Fibroblast of mammary gland (primary cell): ENCODE measurements at places on chromosomes 12 and 14.
A peak's percentile ranks its signal among the peaks of the same experiment; 100 is the strongest.

DNA sequence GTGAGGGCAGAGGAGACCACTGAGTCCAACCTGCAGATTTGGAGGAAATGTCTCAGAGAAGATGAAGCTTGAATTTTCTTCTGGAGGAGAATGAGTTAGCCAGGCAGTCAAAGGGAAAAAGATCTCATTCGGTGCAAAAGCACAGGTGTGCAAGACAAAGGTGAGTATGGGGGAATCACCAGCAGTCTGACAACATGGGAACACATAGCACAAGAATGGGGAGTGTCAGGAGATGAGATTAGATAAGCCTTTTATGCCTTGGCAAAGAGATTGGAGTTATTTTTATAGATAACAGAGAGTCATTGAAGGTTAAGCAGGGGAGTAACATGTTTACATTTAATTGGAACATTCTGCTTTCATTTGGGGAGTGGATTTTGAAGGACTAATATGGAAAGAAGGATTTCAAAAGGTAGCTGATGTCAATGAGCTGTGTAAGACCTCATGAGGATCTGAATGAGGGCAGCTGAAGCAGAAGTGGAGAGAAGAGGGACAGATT lies 171.3 kb upstream of the NTF3 start:
- DNase-seq, result no peak

- DNase-seq, result no peak
Observed at GRCh38 chr14:96895658-96896271, 98.6 kb downstream of the VRK1 start.

DNA sequence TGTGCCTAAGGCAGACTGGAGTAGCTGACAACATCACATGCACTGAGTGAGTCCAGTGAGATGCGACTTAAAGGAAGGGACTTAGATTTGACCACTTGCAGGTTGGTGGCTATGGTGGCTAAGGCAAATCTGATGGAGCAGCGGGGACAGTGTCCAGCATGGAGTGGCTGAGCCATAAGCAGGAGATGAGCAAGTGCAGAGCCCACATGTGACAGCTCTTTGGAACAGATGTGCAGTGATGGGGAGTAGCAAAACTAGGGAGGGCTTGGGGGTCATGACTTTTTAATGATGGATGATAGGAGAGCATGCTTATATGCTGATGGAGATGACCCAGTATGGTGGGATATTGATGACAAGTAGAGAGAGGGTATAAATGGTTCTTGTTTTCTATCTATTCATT lies 80.2 kb downstream of the PELI2 start:
- no peak for DNase-seq

DNA sequence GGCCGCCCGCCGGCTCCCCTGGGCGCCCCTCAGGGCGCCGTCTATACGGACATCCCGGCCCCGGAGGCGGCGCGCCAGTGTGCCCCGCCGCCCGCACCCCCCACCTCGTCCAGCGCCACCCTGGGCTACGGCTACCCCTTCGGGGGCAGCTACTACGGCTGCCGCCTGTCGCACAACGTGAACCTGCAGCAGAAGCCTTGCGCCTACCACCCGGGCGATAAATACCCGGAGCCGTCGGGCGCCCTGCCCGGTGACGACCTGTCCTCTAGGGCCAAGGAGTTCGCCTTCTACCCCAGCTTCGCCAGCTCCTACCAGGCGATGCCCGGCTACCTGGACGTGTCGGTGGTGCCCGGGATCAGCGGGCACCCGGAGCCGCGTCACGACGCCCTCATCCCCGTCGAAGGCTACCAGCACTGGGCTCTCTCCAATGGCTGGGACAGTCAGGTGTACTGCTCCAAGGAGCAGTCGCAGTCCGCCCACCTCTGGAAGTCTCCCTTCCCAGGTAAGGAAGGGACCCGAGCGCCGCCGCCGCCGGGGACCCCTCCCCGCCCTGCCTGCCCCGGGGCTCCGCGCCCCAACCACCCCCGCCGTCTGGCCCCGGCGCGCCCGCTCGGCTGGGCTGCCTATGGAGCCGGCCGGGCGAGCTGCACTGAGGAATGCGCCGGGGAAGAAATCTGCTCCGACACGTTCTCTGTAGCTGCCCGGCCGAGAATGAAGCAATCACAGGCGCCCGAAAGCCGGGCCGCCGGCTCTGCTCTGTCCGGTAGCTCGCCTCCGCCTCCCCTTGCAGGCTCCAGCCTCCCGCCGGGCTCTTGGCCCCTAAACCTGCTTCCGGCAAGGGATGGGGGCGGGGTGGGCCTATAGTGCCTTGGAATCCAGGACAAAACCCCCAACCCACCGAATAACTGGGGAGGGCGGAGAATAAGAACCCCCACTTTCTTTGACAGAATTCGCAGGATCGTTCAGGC lies 794 bp downstream of the HOXC13 start:
- peak; percentile 26 for DNase-seq

GRCh38 chr12:124191966-124192365 lies 102.9 kb upstream of the RFLNA start:
- DNase-seq, result no peak

DNA sequence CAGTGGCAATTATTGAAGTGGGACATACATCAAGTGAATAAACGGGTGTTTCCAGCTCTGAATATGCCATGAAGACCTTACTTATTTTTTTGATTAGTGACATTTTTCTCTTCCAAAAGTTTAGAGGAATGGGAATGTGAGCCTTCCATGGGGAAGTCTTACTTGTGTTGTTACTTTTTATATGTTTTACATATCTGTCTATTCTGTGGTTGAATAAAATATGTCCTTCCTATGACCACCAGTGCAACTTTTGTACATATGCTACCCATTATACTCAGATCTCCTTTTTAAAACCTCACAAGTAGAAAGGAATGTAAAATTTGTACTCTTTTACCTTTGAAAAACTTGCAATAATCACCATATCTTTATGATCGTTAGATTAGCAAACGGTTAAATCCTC lies 132.7 kb downstream of the MSRB3 start:
- no peak for DNase-seq

DNA sequence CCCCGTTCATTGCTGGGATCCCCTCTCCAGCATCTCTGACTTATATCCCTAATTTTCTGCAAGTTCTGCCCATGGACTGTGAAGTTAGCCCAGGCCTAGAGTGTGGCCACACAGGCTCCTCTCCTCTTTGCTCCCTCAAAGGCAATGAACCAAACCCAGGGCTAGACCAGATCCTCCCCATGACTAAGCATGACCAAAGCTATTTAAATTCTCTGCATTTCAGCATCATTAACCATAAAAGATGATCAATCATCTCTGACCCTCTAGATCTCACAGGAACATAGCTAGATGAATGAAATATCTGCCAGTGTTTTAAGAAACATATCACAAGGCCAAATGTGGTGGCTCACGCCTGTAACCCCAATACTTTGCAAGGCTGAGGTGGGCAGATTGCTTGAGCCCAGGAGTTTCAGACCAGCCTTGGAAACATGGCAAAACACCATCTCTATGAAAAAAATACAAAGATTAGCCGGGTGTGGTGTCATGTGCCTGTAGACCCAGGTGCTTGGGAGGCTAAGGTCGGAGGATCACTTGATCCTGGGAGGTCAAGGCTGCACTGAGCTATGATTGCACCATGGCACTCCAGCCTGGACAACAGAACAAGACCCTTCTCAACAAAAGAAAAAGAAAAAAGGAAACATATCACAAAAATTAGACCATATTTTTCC lies 2.2 kb upstream of the KRT3 start:
- DNase-seq, result peak; percentile 70

- peak; percentile 30 for DNase-seq
Observed at GRCh38 chr12:18340786-18341185, 79.5 kb downstream of the PIK3C2G start.

GRCh38 chr12:85693093-85693665 lies 143.0 kb downstream of the RASSF9 start:
- no peak for DNase-seq

DNA sequence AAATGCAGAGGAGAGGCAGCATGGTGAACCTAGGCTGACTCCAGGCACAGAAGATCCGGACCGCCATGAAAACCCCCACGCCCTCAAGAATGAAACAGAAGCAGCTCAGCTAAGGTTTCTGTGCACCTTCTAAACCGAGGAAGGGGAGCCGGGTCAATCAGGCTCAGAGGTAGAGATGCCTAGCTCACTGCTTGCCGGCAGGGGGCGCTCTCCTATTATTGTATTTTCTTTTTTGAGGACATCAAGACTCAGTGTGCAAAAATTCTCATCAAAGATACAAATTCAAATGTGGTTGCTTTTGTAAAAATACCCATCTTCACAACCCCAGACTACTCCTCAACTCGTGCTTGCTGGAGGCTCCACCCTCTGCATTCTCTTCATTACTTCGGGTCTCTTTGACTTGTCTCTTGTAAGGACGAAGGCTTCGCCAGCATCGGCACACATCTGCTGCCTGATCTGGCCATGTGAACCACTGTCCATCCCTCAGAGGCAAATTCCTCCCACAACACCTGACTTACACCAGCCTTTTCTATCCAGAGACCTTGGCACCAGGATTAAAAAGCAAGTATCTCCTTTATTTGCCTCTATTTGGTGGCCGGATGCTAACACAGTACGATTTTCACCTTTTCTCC lies 33.4 kb upstream of the RNASE3 start:
- peak; percentile 45 for DNase-seq
